ENCODE measurements at places on chromosomes 2 and 18. TPM values are rescaled to one million over a fixed set of nuclear protein-coding genes. Genes with fewer than 3 reads are reported as not detected.

GRCh38 chr2:120108049-120108448 is 95.2 kb downstream of the EPB41L5 start:
- DNase-seq, result peak; percentile 45

- peak; percentile 48 for DNase-seq
Observed at GRCh38 chr2:98348066-98348561, 1.9 kb downstream of the CNGA3 start.

- no peak for DNase-seq
Observed at GRCh38 chr2:39537150-39537549, 100.1 kb upstream of the MAP4K3 start.

- no peak for DNase-seq
Observed at GRCh38 chr18:9913151-9913525, 678 bp upstream of the VAPA start.

- DNase-seq, result no peak
Observed at GRCh38 chr2:219684721-219685689, 57.6 kb downstream of the SLC4A3 start.

DNA sequence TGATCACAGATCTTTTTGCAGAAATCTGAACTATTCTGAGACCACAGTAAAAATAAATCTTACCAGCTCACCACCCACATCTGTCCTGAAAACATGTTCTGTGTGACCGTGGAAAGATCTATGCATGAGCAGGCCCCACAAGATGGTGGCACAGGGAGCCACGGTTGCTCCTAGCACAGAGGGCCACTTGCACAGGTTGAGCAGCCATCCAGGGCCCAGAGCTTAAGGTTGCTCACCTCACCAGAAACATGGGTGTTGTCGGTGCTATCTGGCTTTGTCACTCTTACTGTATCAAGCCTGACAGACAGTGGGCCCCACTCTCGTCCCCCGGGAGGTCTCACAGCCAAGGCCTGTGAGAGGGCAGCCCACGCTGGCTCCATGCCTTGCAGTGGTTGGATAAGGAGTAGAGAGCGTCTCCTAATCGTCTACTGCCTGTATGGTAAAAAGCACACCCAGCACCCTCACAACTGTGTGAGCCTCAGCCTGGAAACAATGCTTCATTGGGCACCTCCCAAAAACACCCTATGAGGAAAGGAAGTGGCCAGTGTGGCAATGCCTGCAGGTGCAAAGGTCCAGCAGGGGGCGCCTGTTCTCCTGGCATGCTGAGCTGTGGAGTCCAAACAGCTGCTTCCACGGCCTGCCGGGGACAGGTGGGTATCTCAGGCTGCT is 19.6 kb downstream of the TUBB6 start:
- DNase-seq, result peak; percentile 82

GRCh38 chr18:21099442-21099841 is 12.2 kb downstream of the ROCK1 start:
- DNase-seq, result no peak

- DNase-seq, result no peak
Observed at GRCh38 chr2:200471928-200472645, 37.8 kb downstream of the KCTD18 start.

DNA sequence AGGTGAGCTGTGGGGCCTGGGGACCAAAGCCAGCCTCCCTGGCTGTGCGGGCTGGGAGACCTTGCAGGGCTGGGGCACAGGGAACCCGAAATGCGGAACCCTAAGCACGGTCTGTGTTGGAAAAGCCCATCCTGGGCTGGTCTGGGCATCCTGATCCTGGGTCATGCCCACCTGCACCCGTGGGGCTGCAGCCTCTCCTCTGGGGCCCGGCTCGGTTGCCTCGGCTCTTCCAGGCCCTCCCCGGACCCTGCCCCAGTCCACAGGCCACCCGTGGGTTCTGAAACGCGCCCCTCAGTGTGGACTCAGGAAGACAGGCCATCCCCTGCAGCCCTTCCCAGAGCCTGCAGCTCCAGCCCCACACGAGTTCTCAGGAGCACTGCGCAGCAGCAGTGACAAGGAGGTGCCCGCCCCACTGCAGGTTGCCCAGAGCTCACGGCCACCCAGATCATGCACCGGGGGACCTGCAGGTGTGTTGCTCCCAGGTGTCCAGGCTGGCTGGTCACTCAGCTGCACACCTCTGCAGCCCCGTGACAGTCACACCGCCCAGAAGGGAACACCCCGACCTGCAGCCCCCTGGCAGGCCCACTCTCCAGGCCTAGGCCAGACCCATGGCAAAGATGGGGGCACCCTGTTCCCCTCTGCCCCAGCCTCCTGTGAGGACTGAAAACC is 12.2 kb upstream of the NFATC1 start:
- DNase-seq, result no peak

- no peak for DNase-seq
Observed at GRCh38 chr2:158699323-158699722, 95.8 kb upstream of the DAPL1 start.

DNA sequence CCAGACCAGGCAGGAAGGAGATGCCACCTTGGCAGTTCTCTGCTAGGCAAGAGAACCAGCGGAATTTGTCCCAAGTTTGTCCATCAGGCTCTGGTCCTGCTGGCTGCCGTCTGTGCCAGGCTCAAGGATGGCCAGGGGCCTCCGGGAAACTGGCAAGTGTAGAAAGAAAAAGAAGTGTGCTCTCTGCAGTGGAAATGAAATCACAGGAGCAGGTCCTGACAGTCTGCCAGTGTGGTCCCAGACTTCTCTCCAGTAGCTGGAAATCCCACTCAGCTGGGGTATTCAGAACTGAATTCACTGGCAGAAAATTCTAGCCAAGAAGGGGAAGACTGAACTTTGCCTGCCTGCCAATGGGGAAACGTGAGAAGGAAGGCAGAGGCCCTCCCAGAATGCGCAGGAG is 91.0 kb downstream of the STPG4 start:
- no peak for DNase-seq

DNA sequence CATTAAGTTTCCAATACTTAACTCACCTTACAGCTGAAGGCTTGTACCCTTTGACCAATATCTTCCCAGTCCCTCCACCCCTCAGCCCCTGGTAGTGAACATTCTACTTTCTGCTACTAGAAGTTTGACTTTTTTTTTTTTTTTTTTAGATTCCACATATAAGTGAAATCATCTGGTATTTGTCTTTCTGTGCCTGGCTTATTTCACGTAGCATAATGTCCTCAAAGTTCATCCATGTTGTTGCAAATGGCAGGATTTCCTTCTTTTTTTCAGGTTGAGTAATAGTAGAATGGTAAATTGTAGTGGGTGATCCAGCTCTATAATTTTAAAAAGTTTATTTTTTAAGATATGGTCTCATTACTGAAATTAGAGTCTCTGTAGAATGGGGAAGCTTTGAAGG is 316.0 kb downstream of the MTX2 start:
- DNase-seq, result no peak

Gene SEC11C
- total RNA-seq, result 52.4 TPM

Gene IL37
- not detected for total RNA-seq

Gene REG1B
- not detected for total RNA-seq

Gene TMEM182
- total RNA-seq, result 2.8 TPM
